NCI-H1092 treated with DMSO at 0.1 percent for 48 hours (cell line): ENCODE measurements at places on chromosomes 1 and 21.

- DNase-seq = no peak
These were observed 17.4 kb upstream of the SLC6A9 start for GRCh38 chr1:44048532-44049215.

DNA sequence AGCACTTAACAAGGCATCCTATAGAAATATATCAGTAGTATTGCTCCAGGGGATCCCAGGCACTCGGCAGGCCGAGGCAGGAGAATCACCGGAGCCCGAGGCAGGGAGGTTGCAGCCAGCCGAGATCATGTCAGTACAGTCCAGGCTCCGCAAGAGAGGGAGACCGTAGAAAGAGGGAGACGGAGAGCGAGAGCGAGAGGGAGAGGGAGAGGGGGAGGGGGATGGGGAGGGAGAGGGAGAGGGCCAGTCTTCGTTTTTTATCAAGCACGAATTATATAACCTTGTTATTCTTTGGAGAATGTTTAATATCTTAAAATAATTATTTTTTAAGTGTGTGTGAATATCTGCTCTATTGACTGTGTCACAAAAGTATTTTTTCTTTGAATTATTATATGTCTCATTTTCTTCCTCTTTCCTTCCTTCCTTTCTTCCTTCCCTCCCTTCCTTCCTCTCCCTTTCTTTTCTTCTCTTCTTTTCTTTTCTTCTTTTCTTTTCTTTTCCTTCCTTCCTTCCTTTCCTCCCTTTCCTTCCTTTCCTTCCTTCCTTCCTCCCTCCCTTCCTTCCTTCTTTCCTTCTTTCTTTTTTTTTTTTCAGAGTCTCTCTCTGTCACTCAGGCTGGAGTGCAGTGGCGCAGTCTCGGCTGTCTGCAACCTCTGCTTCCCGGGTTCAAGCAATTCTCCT lies 233.7 kb downstream of the SRGAP2C start:
- DNase-seq = no peak

- no peak for DNase-seq
These were observed 9.9 kb downstream of the MTF1 start for GRCh38 chr1:37849480-37849879.

GRCh38 chr1:234858722-234859121 lies 248.7 kb upstream of the IRF2BP2 start:
- DNase-seq = no peak

GRCh38 chr21:15423676-15424445 lies 305.9 kb upstream of the USP25 start:
- no peak for DNase-seq

DNA sequence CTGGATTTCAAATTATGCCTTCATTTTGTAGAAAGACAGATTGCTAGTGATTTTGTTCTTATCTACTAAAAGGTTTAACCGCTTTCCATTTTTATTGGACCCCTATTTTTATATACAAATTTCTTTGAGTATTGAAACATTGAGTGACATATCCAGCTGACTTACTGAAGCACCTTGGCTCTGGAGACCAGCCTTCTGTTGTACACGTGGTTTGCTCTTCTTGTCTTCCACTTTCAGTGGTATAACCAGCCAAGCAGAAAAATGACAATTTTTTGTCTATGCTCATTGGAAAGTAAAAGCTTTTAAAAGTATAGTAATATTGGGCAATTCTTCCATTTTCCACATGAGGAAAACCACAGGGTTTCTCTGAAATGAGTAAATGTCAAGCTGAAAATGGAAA lies 4.4 kb downstream of the F13B start:
- no peak for DNase-seq

DNA sequence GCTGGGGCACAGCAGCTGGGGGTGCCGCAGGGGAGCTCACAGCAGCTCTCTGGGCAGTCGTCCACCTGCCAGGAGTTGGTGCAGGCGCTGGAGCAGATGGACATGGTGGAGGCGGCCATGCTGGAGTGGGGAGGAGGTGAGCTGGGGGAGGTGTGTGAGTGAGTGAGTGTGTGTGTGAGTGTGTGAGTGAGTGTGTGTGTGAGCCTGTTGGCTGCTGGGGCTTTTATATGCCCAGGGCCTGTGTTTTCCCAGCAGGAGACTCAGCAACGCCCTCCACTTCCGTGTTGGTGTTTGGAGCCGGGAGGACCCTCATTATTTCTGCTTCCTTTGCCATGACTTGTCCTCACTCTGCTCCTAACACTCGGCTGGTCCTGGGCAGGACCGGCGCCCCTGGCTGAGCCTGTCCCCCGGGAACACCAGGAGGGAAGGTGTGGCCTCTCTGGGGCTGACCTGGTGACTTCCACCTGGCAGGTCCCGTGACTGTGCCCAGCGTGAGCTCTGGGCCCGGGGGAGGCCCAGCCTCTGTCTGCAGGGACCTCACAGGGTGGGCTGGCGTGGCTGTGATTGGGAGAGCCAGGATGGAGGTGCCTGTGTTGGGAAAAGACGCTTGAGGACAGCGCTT lies at the start of gene KRTAP10-2:
Gene KRTAP10-2 (minus strand): TSS at position 166 of the 622 bp plus-strand sequence. CDS start 47 bp downstream, at position 119.
- DNase-seq = no peak

GRCh38 chr1:36845802-36846201 lies 188.5 kb downstream of the GRIK3 start:
- no peak for DNase-seq

DNA sequence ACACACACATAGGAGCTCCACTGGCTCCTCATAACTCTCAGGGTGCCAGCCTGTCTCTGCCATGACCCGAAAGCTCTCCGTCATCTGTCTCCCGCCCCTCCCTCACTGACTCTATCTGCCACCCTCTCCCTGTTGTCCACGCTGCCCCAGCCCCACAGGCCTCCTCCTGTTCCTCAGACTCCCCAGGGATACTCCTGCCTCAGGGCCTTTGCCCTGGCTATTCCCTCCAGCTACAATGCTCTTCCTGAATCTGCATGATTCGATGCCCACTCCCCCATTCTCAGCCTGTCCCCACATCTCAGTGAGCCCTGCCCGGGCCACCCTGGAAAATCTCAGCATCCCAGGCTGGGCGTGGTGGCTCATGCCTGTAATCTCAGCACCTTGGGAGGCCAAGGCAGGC lies 24.6 kb upstream of the DNAJC11 start:
- no peak for DNase-seq

- DNase-seq = no peak
These were observed 21.5 kb upstream of the PWP2 start for GRCh38 chr21:44085491-44086321.

DNA sequence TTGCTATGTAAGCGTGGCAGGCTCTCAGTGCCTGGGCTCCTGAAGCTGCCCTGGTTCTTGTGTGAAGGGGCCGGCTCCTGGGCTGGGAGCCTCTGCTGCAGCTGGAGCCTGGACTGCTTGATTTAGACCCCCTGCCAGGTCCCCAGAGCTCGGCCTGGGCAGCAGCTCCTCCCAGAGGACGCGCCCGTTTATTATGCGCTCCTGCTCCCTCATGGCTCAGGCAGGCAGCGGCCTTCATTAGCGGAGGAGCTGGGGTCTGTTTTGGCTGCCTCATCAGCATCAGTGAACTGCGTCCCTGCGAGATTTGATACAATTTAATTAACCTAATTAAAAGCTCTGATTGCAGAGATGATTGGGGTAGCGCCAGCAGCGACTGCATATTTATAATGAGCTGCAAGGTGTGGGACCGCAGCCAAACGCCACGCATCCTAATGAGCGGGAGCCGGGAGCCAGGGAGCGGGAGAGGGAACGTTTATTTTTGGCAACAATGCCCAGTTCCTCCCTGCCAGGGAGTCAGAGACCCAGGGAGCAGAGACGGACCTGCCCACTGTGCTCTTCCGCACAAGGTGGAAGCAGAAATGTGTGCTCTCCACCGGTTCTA lies 16.6 kb downstream of the UTP11 start:
- DNase-seq = peak; percentile 91

DNA sequence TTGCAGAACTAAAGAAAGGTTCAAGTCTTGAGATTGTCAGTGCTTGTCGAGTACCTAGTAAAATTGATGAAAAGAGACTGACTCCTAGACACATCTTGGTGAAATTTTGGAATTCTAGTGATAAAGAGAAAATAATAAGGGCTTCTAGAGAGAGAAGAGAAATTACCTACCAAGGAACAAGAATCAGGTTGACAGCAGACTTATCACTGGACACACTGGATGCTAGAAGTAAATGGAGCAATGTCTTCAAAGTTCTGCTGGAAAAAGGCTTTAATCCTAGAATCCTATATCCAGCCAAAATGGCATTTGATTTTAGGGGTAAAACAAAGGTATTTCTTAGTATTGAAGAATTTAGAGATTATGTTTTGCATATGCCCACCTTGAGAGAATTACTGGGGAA lies 16.3 kb downstream of the L1TD1 start:
- no peak for DNase-seq

DNA sequence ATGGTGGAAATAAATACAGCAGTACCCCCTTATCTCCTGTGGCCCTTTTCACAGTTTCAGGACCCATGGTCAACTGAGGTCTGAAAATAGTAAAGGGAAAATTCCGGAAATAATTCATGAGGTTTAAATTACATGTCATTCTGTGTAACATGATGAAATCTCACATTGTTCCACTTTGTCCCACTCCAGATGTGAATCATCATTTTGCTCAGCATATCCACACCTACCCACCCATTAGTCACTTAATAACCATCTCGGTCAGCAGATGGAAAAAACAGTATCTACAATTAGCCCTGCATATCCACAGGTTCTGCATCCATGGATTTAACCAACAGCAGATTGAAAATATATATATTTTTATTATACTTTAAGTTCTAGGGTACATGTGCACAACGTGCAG lies 86.9 kb upstream of the GORAB start:
- no peak for DNase-seq

DNA sequence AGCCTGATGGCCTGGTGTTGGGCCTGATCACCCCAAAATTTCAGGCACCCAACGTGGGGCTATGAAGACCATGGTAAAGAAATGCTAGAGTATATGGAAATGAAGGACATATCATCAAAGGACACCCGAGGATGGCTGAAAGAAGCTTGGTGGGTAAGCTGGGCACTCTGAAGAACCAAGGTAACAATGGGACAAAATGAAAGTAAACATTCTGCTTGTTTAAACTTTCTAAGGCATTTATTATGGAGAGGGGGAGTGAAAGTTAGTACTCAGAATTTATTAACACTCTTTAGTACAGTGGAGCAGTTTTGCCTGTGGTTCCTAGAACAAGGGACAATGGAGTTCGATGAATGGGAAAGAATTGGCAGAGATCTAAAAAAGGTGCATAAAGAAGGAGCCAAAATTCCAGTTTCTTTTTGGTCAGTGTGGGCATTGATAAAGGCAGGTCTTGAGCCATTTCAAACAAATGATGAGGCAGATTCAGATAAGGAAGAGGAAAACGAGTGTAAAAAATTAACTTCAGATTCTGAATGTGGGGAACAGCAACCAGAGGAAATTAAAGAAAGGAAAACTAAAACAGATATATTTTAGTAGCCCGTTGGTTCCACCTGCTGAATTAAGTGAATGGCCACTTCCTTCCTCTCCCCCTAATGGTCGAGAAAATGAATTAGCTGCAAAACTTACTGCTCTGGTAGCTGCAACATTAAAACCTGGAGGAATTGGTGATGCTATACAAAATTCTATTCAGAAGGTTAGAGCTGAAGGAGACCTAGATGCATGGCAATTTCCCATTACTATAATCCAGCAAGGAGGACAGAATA lies 8.4 kb upstream of the PM20D1 start:
- DNase-seq = no peak

GRCh38 chr1:175155473-175155856 lies 37.1 kb downstream of the KIAA0040 start:
- DNase-seq = no peak

DNA sequence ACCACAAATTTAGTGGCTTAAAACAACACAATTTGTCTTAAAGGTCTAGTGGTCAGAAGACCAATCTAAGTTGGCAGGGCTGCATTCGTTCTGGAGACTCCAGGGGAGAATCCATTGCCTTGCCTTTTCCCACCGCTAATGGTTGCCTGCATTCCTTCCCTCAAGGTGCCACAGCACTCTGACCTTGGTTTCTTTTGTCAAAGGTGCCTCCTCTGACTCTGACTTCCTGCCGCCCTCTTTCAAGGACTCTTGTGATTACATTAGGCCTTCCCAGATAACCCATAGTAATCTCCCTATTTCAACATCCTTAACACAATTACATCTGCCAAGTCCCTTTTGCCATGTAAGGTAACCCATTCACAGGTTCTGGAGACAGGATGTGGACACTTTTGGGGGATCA lies 145.3 kb downstream of the S1PR1 start:
- no peak for DNase-seq

GRCh38 chr1:30679201-30679975 lies 44.0 kb downstream of the MATN1 start:
- no peak for DNase-seq

GRCh38 chr1:170661646-170662411 lies 2.1 kb upstream of the PRRX1 start:
- no peak for DNase-seq

GRCh38 chr1:182120411-182121258 lies 59.1 kb upstream of the ZNF648 start:
- DNase-seq = no peak

DNA sequence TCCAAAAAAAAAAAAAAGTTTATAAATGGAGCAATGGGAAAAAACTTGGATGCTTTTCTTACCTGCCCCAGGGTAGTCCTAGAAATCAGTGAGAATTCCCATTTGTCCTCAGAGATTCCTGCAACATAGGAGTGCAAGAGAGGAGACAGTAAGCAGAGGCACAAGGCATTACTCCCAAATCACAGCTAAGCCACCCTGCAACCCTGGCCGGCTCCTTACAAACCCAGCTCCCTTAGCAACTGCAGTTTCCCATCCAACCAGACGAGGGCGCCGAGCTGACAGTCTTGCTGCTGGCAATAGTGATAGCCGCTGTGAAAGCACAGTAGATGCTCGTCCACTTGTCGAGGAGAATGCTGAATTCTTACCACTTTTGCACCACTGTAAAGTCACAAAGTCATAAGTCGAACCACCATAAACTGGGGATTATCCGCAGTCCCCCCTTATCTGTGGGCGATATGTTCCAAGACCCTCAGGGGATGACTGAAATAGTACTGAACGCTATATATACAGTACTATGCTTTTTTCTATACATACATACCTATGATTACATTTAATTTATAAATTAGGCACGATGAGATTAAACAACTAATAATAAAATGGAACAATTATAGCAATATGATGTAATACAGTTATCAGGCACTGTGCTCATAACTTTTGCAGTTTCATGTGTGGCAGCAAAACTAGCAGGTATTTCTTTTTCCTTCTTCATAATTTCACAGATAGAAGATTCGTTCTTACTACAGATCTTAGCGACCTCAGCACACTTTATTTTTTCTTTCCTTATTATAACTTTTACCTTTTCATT lies 6.0 kb upstream of the PITHD1 start:
- DNase-seq = peak; percentile 75

DNA sequence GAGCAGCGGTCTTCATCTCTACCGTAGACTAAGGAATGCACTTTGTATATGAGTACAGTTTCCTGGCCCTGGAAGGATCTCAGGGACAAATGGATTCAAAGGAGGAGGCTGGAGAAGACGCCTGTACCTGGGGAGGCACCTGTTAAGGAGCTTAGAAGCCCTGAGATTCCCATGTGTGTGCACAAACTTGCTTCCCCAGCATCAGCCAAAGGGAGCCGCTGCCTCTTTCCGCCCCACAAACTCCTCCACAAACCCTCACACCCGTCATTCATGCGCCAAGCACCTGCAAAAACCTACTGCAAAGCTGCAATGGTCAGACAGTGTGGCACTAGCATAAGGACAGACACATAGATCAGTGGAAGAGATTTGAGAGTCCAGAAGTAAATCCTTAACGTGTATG lies 54.5 kb downstream of the RRAGC start:
- no peak for DNase-seq

- DNase-seq = no peak
These were observed 173.5 kb downstream of the NPHP4 start for GRCh38 chr1:5818755-5819154.

- no peak for DNase-seq
These were observed 543.4 kb downstream of the NEGR1 start for GRCh38 chr1:71738910-71739309.

GRCh38 chr1:230084408-230085177 lies 17.6 kb downstream of the GALNT2 start:
- DNase-seq = no peak
